ENCODE measurements at places on chromosomes 3 and 15.

- DNase-seq: no peak
Observed at GRCh38 chr15:94494732-94495131, 263.4 kb downstream of the MCTP2 start.

DNA sequence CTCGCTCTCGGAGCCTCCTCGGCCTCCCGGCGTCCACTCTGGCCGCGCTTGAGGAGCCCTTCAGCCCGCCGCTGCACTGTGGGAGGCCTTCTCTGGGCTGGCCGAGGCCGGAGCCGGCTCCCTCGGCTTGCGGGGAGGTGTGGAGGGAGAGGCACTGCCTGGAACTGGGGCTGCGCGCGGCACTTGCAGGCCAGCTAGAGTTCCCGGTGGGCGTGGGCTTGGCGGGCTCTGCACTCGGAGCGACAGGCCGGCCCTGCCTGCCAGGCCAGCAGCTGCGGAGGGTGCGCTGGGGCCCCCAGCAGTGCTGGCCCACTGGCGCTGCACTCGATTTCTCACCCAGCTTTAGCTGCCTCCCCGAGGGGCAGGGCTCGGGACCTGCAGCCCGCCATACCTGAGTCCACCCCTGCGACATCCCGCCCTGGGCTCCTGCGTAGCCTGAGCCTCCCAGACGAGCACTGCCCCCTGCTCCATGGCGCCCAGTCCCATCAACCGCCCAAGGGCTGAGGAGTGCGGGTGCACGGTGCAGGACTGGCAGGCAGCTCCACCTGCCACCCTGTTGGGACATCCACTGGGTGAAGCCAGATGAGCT, 765.0 kb downstream of the IGSF11 start:
- DNase-seq: no peak

GRCh38 chr15:69017978-69018377, 3.5 kb downstream of the NOX5 start:
- DNase-seq: no peak

DNA sequence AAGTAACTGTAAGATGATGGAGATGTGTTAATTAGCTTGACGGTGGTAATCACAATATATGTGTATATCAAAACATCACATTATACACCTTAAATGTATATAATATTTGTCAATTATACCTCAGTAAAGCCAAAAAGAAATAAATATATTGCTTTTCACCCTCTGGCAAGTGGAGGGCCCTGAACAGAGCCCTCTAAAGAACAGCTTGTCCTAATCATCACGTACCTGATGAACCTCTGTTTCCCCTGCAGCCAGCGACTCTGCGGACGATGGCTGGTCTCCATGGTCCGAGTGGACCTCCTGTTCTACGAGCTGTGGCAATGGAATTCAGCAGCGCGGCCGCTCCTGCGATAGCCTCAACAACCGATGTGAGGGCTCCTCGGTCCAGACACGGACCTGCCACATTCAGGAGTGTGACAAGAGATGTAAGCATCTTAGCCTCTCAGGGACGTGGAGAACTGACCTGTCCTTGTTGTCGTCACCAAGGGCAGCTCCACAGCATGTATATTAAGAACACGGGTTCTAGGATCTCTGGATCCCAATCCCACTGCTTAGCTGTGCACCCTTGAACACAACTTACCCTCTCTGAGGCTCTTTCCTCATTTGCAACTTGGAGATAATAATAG, 6.3 kb downstream of the THBS1 start:
- DNase-seq: no peak

GRCh38 chr3:70519913-70520659, 207.6 kb upstream of the MDFIC2 start:
- no peak for DNase-seq

- DNase-seq: peak; percentile 58
Observed at GRCh38 chr15:63945007-63945788, 101.1 kb downstream of the DAPK2 start.

GRCh38 chr3:53295410-53295809, 39.6 kb upstream of the TKT start:
- no peak for DNase-seq

- no peak for DNase-seq
Observed at GRCh38 chr3:71380096-71380495, 203.4 kb downstream of the FOXP1 start.

- no peak for DNase-seq
Observed at GRCh38 chr15:28909958-28910500, 24.3 kb downstream of the APBA2 start.

DNA sequence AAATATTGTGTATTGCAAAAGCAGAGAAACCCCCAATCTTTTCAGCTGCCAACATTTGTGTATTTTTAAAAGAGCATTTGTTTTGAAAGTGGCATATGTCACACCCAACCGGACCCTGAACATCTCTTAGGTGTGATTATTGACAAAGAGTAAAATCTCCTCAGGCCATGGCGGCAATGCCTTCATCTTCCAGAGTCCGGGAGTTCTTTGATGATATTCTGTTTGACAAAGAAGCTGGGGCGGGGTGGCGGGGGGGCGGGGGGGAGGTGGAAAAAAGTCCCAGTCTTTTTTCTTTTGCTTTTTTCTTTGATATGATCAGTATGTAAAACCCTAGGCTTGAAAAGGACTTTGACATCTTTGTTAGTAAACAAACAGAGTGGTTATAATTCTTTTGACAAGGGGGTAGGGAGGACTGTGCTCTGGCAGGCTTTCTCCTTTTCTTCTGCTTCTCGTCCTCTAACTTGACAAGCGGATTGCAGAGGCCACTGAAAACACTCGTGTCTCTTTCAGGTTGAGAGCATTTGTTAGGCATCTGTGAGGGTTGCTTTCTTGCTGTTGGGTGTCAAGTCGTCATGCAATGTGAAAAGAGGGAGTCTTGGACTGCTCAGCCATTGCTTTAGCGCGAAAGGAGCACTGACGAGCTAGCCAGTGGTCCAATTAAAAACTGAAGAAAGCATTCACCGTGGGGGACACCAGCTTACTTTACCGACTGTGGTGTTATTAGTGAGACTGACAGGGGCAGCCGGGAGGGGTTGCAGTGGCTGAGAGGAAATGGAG, 243.2 kb downstream of the NSUN3 start:
- no peak for DNase-seq

DNA sequence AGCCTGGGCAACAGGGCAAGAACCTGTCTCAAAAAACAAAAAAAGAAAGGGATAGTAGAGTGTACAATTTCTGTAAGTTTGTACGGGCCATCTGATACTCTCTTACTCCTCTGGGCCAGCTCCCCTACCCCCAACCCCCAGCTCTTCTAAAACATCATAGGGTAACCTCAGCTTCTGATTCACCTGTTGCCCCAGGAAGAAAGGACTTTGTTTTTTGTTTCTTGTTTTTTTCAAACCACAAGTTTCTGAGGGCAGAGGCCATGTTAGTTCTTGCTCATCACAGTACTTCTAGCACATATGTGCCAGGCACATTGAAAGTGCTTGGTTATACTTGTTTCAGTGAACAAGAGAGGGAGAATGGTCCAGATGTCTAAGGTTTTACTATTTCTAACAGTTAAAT, 20.2 kb downstream of the ATOSA start:
- DNase-seq: peak; percentile 45

DNA sequence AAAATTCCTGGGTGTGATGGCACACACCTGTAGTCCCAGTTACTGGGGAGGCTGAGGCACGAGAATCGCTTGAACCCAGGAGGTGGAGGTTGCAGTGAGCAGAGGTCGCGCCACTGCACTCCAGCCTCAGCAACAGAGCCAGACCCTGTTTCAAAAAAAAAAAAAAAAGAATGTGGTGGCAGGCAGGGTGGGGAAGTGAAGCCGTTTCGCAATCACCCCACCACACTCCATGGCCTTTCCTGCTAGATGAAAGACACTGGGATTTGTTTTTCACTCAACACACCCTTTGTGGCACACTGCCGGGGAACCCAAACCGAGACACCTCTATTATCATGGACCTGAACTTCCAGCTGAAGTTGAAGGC, 172.4 kb upstream of the IQSEC1 start:
- no peak for DNase-seq

- DNase-seq: peak; percentile 47
Observed at GRCh38 chr3:115040673-115041286, 106.3 kb downstream of the ZBTB20 start.

Data from CD4-positive, alpha-beta T cell treated with Interleukin-4 for 1 hour (primary cell).